Esophagus squamous epithelium (tissue), 5 donors: ENCODE measurements at places on chromosomes 4 and X. TPM values are rescaled to one million over a fixed set of nuclear protein-coding genes. Genes with fewer than 3 reads are reported as not detected.

Gene CSAG1
- not detected for total RNA-seq

Gene OPHN1
- 2.6 TPM for total RNA-seq

Gene USP51
- 0.95 TPM for total RNA-seq

Gene BEND2
- total RNA-seq: not detected

GRCh38 chr4:38620065-38620464 is 43.9 kb upstream of the KLF3 start:
- no peaks in the 10 kb centered on the region for H3K27me3 ChIP-seq
- no peak overlapping the region for H3K27ac ChIP-seq
- H3K4me3 ChIP-seq: no peak overlapping the region
- H3K4me1 ChIP-seq: no peaks in the 10 kb centered on the region
- H3K36me3 ChIP-seq: no peaks in the 10 kb centered on the region
- DNase-seq: no peak

DNA sequence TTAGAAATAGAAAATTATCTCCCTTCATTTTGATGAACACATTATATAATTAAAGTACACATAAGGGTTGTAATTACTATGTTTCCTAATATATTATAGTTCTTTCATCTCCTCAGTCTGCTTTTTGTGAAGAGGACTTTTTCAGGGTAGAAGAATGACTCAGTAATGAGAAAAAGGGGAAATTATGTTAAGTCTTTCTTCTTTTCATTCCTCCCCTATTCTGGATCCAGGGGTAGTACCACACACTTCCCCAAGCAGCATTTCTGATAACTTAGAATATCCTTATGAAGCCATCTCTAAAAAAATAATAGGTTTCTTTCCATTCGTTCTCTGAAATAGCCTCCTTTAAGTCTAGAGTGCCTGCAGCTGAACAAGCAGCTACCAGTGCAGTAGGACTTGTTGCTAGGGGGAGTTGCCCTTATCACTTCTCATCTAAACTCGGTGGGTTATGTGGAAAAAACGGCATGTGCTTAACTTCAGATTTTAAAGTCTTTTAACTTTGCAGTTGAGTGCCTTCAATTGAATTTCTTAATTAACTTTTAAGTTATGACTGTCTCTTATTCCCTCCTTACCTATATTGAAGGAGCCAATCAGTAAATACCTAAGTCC is 184.8 kb downstream of the ARHGAP24 start:
- H3K4me3 ChIP-seq: no peak overlapping the region
- H3K27me3 ChIP-seq: no peaks in the 10 kb centered on the region
- H3K36me3 ChIP-seq: no peaks in the 10 kb centered on the region
- no peak for DNase-seq

DNA sequence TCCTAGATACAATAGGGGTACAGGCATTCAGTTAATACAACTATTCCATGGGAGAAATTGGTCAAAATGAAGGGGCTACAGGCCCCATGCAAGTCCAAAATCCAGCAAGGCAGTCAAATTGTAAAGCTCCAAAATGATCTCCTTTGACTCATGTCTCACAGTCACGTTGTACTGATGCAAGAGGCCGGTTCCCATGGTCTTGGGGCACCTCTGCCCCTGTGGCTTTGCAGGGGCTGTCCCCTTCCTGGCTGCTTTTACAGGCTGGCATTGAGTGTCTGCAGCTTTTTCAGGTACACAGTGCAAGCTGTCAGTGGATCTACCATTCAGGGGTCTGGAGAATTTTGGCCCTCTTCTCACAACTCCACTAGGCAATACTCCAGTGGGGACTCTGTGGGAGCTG is 12.5 kb upstream of the ASIC5 start:
- H3K36me3 ChIP-seq: no peaks in the 10 kb centered on the region
- no peaks in the 10 kb centered on the region for H3K27me3 ChIP-seq
- H3K4me3 ChIP-seq: no peak overlapping the region
- H3K4me1 ChIP-seq: no peaks in the 10 kb centered on the region

DNA sequence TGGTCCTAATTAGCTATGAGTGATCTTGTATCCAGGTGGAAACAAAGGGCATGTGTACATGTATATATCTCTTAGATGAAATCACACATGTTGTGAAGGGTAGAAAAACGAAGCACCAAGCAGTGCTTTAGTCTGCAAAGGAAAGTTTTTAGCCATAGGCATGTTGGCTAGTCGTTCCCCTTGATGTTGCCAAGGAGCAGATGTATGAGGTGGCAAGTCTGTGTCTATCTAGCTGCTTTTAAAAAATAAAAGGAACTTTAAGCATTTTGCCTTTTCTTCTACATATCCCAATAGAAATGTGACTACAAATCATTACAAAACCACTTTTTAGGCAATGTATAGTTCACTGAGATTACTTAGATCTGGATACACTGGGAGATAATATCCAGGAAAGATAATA is 63.1 kb downstream of the NSUN7 start:
- H3K4me1 ChIP-seq: no peaks in the 10 kb centered on the region
- DNase-seq: no peak
- H3K27ac ChIP-seq: no peak overlapping the region
- H3K27me3 ChIP-seq: no peaks in the 10 kb centered on the region
- no peaks in the 10 kb centered on the region for H3K36me3 ChIP-seq

DNA sequence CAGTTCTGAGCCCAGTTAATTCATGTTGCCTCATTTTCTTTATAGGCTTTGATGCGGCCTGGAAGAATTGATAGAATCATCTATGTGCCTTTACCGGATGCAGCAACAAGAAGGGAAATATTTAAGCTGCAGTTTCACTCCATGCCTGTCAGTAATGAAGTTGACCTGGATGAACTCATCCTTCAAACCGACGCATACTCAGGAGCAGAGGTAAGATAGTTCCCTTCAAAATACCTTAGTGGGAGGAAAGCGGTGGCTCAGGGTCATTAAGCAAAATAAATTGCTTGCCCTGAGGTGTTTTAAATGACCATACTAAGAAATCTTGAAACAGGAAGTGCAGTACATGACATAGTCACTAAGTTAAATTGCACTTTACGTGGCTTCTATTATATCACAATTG is 140.6 kb upstream of the SPRY1 start:
- no peaks in the 10 kb centered on the region for H3K27me3 ChIP-seq
- H3K4me3 ChIP-seq: no peak overlapping the region
- no peak for DNase-seq
- H3K36me3 ChIP-seq: no peaks in the 10 kb centered on the region
- H3K4me1 ChIP-seq: peaks cover 18% of the 10 kb centered on the region
- no peak overlapping the region for H3K27ac ChIP-seq

DNA sequence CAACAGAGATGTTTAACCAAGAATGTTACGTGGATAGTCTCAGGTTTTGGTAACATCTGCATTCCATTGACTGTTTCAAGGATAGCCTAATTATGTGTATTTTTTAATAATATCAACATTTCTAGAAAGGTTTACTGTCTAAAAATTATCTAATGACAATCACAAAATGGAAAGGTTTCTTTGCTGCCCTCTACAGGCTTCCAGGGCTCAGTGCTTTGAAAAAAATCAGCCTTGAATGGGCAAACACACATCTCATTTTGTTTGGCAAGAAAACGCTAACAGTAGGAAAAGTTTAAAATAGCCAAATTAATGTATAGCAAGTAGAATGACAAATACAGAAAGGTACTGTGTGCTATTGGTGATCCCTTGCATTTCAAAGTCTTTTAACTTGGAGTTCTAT is 223.4 kb upstream of the PRPS2 start:
- no peak overlapping the region for H3K27ac ChIP-seq
- no peaks in the 10 kb centered on the region for H3K36me3 ChIP-seq
- H3K4me3 ChIP-seq: no peak overlapping the region
- no peaks in the 10 kb centered on the region for H3K4me1 ChIP-seq
- no peaks in the 10 kb centered on the region for H3K27me3 ChIP-seq

DNA sequence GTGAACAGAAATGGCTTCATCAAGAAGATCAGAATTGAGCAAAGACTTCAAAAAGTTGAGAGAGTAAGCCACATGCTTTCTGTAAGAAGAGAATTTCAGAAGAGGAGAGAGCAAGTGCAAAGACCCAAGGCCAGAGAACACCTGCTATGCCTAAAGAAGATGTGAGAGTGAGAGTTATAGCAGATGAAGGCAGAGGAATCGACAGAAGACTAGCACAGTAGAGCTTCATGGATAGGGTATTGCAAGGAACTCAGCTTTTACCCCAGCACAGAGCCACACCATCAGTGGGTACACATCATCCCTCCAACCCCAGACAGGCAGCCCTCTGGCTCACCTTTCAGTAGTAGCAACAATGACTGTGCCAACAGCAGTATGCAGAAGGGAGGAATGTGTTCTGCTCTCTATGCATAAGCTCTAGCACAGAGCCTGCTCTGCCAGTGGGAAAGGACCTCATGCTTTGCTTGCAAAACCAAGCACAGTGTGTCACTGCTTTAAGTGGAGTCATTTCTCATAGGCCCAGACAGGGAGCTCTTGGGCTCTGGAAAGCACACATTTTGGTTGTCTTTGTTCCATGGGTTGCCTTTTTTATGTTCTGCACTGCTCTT is 318.6 kb downstream of the NAF1 start:
- no peaks in the 10 kb centered on the region for H3K36me3 ChIP-seq
- no peak overlapping the region for H3K27ac ChIP-seq
- no peaks in the 10 kb centered on the region for H3K27me3 ChIP-seq
- H3K4me3 ChIP-seq: no peak overlapping the region
- no peak for DNase-seq
- H3K4me1 ChIP-seq: no peaks in the 10 kb centered on the region

GRCh38 chr4:116361790-116362189 is 723.6 kb downstream of the TRAM1L1 start:
- H3K4me1 ChIP-seq: no peaks in the 10 kb centered on the region
- no peak for DNase-seq
- H3K36me3 ChIP-seq: no peaks in the 10 kb centered on the region
- H3K4me3 ChIP-seq: no peak overlapping the region
- no peaks in the 10 kb centered on the region for H3K27me3 ChIP-seq

DNA sequence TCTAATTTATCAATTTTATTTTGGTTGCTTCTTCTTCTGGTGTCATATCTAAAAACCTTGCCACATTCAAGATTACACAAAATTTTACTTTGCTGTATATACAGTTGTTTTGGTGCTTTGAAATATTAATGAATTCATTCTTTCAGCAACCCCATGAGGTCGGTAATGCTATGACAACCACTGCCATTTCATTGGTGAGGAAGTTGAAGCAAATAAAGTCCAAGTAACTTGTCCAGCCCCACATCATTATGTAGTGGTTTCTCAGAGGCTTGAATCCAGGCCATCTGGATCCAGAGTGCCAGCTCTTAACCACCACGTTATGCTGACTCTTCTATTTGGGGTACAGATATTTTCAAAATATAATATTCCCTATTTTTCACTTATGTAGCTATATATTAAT is 42.2 kb downstream of the UGT2A3 start:
- no peaks in the 10 kb centered on the region for H3K4me1 ChIP-seq
- no peaks in the 10 kb centered on the region for H3K27me3 ChIP-seq
- DNase-seq: no peak
- H3K27ac ChIP-seq: no peak overlapping the region
- H3K36me3 ChIP-seq: no peaks in the 10 kb centered on the region
